Activated T-cell treated with anti-CD3 and anti-CD28 coated beads, Interleukin-2, amount 50 U/mL, for 4 hours (primary cell): ENCODE measurements at places on chromosomes 7 and 10.

- no peak for DNase-seq
Measured at GRCh38 chr10:21355591-21356011, 169.9 kb downstream of the SKIDA1 start.

DNA sequence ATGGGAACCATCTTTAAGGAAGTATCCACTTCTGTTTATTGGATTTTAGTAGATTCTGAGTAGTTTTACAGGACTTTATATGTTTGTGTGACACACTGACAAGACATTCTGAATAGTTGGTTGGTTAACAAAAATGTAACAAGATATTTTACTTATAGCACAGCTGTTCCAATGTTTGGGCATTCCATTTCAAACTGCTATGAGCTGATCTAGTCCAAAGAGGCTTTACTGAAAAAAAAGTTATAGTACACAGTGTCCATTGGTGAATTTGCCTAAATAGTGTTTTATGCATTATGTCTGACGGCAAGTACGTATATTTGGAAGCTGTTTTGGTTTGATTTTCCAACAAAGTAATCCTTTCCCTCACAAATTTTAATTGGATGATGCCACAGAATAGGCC lies 99.1 kb downstream of the SAMD9 start:
- no peak for DNase-seq

GRCh38 chr10:77564731-77565589 lies 72.6 kb downstream of the KCNMA1 start:
- no peak for DNase-seq

- DNase-seq = no peak
Measured at GRCh38 chr10:44010873-44011602, 362.4 kb upstream of the ZNF32 start.

GRCh38 chr7:32347244-32347828 lies 142.8 kb downstream of the LSM5 start:
- DNase-seq = no peak

DNA sequence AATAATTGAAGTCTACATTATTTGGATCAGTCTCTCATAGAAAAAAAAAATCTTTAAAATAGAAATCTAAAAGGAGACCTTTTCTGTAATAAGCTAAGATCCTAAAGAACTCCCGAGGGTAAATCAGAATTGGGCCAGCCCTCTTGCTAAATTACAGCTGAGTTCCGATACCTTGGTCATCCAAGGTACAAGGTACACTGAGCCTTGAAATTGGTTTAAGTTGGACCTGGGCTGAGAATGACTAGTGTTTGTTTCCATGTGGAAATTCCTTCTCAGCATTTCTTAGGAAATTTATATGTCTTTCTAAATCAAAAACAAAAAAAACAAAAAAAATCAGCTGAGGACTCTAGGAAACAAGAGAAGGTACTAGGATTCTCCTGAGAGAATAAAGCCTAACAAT lies 64.9 kb downstream of the DNMBP start:
- no peak for DNase-seq

- no peak for DNase-seq
Measured at GRCh38 chr7:37405603-37406122, 43.0 kb downstream of the ELMO1 start.
